ENCODE measurements at places on chromosomes 16 and 17. TPM values are rescaled to one million over a fixed set of nuclear protein-coding genes. Genes with fewer than 3 reads are reported as not detected.
A peak's percentile ranks its signal among the peaks of the same experiment; 100 is the strongest.

- H3K27me3 ChIP-seq = peaks cover 13% of the 10 kb centered on the region
- H3K36me3 ChIP-seq = peaks cover 39% of the 10 kb centered on the region
- no peak for DNase-seq
- H3K4me3 ChIP-seq = no peak overlapping the region
Measured at GRCh38 chr16:10338426-10338825, 47.4 kb upstream of the ATF7IP2 start.

DNA sequence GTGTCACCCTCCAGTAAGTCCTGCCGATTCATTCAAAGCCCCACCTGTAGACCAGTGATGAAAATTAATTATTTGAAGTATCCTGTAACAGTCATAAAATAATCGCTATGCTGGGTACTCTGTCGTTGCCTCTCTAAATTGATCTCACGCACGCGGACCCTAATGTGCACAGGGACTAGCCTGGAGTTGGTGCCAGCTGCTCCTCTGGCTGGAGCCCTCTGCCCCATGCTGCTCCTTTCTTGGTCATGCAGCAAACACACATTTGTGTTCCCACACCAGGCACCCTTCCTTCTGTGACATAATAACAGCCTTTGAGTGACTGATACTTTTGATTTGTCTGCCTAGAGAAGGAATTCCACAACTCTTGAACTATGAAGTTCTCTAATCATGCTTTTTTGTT, 16.0 kb downstream of the RAB11FIP3 start:
- H3K4me1 ChIP-seq = peaks cover 3% of the 10 kb centered on the region
- H3K4me3 ChIP-seq = no peak overlapping the region
- DNase-seq = no peak

- H3K4me1 ChIP-seq = peaks cover 59% of the 10 kb centered on the region
- peak overlapping the region; percentile 99 for H3K27ac ChIP-seq
- H3K27me3 ChIP-seq = no peaks in the 10 kb centered on the region
- DNase-seq = peak; percentile 45
- peaks cover 52% of the 10 kb centered on the region for H3K36me3 ChIP-seq
- peak overlapping the region; percentile 94 for H3K4me3 ChIP-seq
Measured at GRCh38 chr17:59840329-59841090, 52.2 kb downstream of the TUBD1 start.

- no peak overlapping the region for H3K4me3 ChIP-seq
- peaks cover 48% of the 10 kb centered on the region for H3K4me1 ChIP-seq
- DNase-seq = no peak
- H3K27ac ChIP-seq = no peak overlapping the region
- H3K27me3 ChIP-seq = no peaks in the 10 kb centered on the region
Measured at GRCh38 chr16:53558710-53559109, 55.7 kb upstream of the AKTIP start.

DNA sequence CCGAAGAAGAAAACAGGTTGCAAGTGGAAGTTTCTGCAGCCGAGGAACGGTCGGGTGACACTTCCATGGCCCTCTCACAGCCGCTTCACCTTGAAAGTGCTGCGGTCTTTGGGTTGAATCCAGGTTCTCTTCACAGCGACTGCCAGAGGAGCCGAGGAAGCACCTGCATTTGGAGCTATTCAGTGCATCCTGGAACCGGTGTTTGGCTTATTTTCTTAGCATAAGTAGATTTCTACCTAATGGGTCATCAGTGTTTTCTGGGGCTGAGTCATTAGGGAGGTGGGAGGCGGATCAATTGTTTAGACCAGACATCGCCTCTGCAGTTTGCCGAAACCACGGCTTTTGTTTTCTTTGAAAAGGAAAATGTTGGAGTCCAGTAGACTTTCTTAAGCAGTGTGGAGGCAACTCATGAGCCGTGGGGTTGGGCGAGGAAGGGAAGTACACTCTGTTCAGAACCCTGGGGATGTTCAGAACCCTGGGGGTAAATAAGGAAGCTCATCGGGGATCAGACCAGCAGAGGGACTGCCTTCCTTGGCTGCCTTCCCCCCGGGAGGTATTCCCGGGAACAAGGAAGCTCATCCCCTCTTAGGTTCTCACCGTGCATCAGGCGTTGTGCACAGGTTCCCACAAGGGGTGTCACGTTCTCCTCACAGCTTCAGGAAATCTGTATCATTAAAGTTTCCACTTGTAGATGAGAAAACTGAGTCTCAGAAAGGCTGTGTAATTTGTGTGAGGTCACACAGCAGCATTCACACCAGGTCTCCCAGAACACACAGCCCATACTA, 361.5 kb downstream of the SNX29 start:
- H3K27me3 ChIP-seq = no peaks in the 10 kb centered on the region
- H3K4me1 ChIP-seq = 0 out of 2 replicates have a peak, but pooled peaks cover 4% of the 10 kb centered on the region
- no peaks in the 10 kb centered on the region for H3K36me3 ChIP-seq
- no peak overlapping the region for H3K4me3 ChIP-seq

GRCh38 chr17:66775271-66775670, 59.6 kb upstream of the CACNG5 start:
- H3K4me1 ChIP-seq = peaks cover 59% of the 10 kb centered on the region
- H3K27ac ChIP-seq = peak overlapping the region; percentile 100
- H3K4me3 ChIP-seq = no peak overlapping the region
- H3K27me3 ChIP-seq = no peaks in the 10 kb centered on the region
- H3K36me3 ChIP-seq = peaks cover 5% of the 10 kb centered on the region
- DNase-seq = no peak

Gene KRTAP2-3
- not detected for total RNA-seq

Gene PSMC3IP
- total RNA-seq = 20.1 TPM

Gene KCTD2
- 31.3 TPM for total RNA-seq
